ENCODE measurements at places on chromosomes 5 and 9. TPM values are rescaled to one million over a fixed set of nuclear protein-coding genes. Genes with fewer than 3 reads are reported as not detected.

Gene IL5
- not detected for total RNA-seq

Gene AIF1L
- total RNA-seq = 1.3 TPM

Gene NOXA1
- 1.4 TPM for total RNA-seq

Gene TESK1
- 22.2 TPM for total RNA-seq

Gene TMOD1
- 3.0 TPM for total RNA-seq

Gene IFNB1
- not detected for total RNA-seq

Gene TLX3
- total RNA-seq = not detected

Measured in A549 treated with DMSO at 1 μM for 4 hours (cell line).